ENCODE measurements at places on chromosomes 5 and 9. TPM values are rescaled to one million over a fixed set of nuclear protein-coding genes. Genes with fewer than 3 reads are reported as not detected.

DNA sequence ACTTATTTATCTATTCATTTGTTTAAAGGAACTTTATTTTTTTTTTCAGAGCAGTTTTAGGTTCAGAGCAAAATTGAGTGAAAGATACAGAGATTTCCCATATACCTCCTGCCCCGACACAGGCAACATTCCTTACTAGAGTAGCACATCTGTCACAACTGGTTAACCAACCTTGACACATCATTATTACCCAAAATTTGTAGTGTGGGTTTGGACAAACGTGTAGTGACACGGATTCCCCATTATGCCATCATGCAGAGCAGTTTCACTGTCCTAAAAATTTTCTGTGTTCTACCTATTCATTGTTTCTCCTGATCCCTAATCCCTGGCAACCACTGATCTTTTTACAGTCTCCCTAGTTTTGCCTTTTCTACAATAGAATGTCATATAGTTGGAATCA, 57.3 kb upstream of the LHFPL2 start:
- ATAC-seq, result no peak

GRCh38 chr5:95730011-95730700, 980 bp upstream of the RHOBTB3 start:
- ATAC-seq, result no peak

DNA sequence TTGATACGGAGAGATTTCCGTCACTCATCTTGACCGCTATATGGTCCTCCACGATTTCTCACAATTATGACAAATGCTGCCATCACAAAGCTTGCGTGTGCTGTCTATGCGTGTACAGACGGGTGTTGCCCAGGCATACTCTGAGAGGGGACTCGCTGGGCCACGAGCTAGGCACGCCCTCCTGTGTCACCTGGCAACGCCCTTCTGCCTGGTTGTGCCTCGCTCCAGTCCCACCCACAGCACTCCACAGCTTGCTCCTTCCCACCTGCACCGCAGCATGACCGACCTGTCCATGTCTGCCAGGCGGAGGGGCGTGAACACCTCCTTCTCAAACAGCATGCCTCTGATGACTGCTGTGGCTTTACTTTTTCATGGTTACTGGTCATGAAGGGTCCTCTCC, 55.6 kb downstream of the CAMSAP1 start:
- ATAC-seq, result no peak

- no peak for ATAC-seq
Measured at GRCh38 chr9:117122102-117122501, 292.8 kb downstream of the ASTN2 start.

DNA sequence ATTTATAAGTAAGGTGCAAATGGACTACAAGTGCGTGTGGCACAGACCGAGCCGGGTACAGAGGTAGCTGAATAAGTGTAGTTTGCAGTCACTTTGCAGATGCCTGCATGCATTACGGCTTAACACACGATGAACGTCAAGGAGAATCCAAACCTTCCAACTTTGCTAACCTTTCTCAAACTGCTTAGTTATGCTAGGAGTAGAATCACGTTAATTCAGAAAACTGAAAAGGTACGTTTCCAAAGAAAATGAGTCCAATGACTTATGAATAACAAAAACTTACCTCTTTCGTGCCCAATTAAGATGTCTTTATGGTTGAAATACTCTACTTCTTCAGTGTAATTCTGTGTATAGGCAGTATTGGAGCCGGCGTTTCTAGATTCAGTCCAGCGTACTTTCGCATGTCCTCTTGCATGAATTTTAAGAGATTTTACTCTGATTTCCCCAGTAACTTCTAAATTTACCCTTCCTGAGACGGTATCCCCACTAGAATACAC, 539 bp downstream of the ARRDC3 start:
- no peak for ATAC-seq

- no peak for ATAC-seq
Measured at GRCh38 chr5:102802708-102803458, 47.8 kb downstream of the PAM start.

GRCh38 chr5:90484540-90484939, 9.9 kb downstream of the POLR3G start:
- no peak for ATAC-seq

DNA sequence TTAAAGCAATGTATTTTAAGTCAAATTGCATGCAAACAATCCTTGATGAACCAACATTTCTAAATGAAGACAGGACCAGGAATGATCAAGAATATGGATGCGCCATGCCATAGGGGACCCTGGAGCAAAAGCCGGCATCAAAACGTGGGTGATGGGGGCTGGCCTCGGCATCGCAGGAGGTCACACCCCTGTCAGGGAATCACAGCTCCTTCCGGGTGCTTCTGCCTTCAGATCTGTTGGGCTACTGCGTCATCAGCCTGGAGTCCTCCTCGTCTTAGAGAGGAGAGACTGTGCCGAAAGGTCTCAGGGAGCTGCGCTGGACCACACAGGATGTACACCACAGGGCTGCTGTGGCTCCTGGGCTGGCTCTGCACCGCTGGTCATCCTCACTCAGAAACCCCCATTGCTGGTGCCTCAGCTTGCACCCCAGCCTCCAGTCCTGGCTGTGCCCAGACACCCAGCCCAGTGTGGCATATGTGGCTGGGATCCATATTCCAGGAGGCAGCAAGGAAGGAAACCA, 152.9 kb upstream of the PPP1R26 start:
- no peak for ATAC-seq

- no peak for ATAC-seq
Measured at GRCh38 chr9:136343884-136344269, 16.5 kb downstream of the GPSM1 start.

DNA sequence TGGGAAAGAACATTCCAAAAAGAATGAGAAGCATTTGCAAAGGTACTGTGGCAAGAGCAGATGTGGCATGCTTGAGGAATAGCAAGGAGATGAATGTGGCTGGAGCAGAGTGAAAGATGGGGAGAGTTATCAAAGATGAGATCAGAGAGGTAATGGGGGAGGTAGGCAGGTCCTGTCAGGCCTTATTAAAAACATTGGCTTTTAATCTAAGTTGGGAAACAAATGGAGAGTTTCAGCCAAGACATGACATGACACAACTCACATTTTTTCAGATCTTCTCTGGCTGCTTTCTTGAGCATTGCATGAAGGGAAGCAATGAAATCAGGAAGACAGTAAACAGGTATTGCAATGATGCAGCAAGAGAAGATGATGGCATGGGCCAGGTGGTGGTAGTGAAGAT, 120.3 kb downstream of the MUSK start:
- no peak for ATAC-seq

DNA sequence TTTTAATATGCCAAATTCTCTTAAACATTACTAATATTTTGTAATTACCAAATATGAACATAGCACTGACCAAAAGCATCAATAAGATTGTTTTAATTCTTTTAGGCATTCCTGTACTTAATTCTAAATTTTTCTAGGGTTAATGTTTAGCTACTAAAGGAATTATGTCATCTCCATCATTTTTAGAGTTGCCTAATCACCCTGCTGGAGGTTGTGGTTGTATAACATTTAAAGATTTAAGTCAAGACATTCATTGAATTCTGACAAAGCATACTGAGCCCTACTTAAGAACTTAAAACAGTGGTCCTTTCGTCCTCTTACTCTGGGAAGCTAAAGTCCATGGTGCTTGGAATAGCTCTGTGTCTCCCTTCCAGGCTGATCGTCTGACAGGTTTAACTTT, 28.1 kb upstream of the DAB2 start:
- ATAC-seq, result no peak

GRCh38 chr9:91560301-91560700, 136.7 kb upstream of the NFIL3 start:
- ATAC-seq, result no peak

DNA sequence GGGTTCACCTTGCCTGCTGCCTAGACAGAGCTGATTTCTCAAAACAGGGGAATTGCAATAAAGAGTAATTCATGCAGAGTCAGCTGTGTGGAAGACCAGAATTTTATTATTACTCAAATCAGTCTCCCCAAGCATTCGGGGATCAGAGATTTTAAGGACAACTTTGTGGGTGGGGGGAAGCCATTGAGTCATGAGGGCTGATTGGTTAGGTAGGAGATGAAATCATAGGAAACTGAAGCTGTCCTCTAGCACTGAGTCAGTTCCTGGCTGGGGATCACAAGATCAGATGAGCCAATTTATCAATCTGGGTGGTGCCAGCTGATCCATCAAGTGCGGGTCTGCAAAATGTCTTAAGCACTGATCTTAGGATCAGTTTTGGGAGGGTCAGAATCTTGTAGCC, 159.1 kb upstream of the MAP1B start:
- ATAC-seq, result peak; percentile 63

DNA sequence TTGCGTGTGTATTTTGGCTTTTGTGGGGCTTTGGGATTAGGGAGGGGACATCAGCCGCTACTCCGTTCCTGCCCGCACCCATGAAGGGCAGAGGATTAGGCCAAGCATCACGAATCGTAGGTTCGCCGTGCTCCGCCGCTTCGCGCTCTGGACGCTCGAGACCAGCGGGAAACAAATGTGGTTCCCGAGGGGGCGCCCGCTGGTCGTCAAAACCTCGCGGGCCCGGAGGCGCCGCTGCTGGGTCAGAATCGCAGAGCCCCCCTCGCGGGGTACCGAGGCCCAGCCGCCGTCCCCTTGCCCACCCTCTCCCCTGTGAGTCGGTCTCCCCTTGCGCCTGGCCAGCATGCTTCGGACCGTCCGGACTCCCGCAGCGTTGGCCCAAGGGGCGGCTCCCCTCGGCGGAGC, 2.3 kb upstream of the PAX5 start:
- ATAC-seq, result no peak

DNA sequence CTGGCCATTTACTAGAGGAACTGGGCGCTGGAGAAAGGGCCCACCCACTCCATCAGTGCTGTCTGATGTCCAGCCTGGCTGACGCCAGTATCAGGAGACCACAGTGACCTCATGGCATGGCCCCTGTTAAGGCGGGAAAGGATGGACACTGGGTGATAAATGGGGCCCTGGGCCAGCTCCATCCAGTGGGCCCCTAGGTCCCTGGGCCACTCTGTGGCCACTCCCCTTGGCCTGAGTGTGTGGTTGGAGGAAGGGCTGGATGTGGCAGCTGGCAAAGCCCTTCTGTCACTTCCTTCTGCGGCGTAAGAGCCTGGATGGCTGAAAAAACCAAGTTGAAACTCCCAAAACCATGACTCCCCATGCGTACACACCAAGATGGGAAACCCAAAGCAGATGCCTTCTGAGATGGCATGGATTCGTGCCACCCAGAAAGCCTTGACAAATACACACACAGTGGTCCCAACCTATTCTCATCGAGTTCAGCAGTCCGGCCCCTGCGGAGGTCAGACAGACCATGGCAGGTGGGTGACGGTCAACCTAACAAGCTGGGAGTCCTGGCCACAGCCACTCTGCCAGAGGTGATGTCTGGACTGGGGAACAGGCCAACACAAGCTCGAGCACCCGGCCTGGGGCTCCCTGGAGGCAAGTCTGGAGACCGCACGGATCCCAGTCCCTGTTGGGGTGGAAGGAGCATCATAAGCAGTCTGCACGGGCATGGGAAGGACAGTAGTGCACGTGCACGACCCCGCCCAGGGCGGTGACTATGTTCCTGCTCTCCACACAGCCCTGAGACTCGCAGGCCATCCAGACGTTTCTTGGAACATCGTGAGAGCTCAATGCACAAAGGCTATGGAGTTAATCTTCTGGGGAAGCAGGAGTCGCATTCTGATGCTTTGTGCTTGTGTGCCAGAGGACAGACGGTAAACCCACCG, 45.2 kb upstream of the NOTCH1 start:
- no peak for ATAC-seq

- no peak for ATAC-seq
Measured at GRCh38 chr5:150516011-150516410, 8.1 kb downstream of the NDST1 start.

DNA sequence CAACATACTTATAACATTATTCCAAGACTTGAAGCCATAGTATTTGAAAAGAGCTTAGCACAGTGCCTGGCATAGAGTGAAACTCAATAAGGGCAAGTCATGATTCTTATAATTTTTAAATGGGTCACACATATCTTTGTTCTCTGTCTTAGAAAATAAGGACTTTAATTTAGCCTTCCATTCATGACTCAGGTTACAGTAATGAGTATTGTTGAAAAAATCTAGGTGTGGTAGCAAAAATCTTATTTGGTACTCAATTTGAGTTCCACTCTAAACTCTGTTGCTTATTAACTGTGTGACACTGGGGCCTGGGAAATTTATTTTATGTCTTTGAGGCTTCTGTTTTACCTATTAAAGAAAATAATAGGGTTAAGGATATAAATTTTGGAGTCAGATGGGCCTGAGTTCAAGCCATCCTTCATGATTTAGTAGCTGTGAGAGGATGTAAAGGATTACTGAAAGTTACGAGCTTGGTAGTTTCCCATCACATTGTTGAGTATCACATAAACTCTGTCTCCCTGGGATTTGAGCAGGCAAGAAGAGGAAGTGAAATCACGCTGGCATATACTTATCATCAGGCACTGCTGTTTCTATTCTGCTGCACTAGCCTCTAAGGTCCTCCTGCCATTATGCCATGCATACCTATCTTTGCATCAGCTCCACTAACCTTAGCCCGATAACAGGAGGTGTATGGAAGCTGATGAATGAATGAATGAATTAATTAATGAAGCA, 1.5 kb downstream of the SPINK9 start:
- ATAC-seq, result no peak

GRCh38 chr5:113488645-113489184, 462 bp upstream of the MCC start:
- ATAC-seq, result peak; percentile 28

DNA sequence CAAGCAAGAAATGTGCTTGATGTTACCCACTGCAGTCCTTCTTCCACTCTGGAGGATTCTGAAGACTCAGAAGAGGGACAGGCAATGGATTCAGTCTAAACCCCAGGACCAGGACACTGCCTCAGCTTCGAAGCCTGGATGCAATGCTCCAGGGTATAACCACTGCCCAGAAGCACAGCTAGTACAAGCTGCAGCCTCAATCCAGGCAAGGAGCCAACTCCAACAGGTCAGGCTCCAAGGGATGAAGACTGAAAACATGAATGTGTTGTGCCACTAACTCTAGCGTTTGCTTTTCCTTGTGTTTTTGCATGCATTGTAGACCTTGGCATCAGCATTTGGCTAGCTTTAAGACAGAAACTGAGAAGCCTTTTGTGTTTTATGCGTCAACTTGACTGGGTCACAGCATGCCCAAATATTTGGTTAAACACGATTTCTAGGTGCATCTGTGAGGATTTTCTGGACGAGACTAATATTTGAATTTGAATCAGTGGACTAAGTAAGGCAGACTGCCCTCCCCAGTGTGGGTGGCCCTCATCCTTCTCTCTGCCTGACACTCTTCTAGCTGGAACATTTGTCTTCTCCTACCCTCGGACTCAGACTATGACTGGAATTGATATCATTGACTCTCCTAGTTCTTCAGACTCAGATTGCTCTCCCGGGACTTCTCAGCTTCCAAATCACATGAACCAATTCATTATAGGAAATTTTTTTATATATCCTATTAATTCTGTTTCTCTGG, 20.5 kb upstream of the GPX3 start:
- no peak for ATAC-seq

- no peak for ATAC-seq
Measured at GRCh38 chr5:9667906-9668305, 37.8 kb upstream of the TAS2R1 start.

Gene ANKRD18A
- 16.0 TPM for total RNA-seq

Gene NSUN2
- total RNA-seq, result 128 TPM

Gene HEMGN
- total RNA-seq, result 0.95 TPM

Gene ADAMTS2
- total RNA-seq, result not detected

Gene PPP3R2
- not detected for total RNA-seq

Gene PFN3
- total RNA-seq, result not detected

Gene SLC27A6
- not detected for total RNA-seq

Gene SPINK4
- not detected for total RNA-seq

Gene IFNK
- total RNA-seq, result not detected

Gene SLC6A3
- not detected for total RNA-seq
